ENCODE measurements at places on chromosomes 12 and 14.
A peak's percentile ranks its signal among the peaks of the same experiment; 100 is the strongest.

DNA sequence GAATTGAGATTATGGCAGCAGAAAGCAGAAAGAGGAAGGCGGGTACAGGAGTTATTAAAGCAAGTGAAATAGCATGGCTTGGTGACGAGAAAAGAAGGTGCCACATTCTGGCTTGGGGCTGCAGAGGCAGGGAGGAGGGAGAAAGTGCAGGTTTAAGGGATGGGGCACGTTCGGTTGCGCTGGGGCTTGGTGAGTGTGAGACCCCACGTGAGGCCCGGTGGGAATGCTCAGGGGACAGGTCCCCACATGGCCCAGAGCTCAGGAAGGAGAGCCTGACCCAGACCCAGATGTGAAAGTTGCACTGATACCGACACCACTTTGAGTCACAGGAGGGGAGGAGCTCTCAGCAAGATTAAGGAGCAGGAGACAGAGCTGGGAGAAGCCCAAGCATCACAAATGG, 187.1 kb downstream of the PIWIL1 start:
- no peak for ATAC-seq

- no peak for ATAC-seq
Observed at GRCh38 chr14:20143911-20144310, 5.3 kb downstream of the OR4N5 start.

DNA sequence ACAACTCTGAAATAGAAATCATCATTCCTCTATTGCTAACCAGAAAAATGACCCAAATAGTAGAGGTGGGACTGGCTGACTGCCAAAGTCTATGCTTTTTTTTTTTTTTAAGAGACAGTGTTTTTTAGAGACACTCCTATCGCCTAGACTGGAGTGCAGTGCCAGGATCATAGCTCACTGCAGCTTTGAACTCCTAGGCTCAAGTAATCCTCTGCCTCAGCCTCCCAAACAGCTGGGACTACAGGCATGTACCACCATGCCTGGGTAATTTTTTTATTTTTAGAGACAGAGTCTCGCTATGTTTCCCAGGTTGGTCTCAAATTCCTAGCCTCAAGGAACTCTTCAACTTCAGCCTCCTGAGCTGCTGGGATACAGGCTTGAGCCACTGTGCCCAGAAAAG, 19.2 kb downstream of the NR2C1 start:
- no peak for ATAC-seq

DNA sequence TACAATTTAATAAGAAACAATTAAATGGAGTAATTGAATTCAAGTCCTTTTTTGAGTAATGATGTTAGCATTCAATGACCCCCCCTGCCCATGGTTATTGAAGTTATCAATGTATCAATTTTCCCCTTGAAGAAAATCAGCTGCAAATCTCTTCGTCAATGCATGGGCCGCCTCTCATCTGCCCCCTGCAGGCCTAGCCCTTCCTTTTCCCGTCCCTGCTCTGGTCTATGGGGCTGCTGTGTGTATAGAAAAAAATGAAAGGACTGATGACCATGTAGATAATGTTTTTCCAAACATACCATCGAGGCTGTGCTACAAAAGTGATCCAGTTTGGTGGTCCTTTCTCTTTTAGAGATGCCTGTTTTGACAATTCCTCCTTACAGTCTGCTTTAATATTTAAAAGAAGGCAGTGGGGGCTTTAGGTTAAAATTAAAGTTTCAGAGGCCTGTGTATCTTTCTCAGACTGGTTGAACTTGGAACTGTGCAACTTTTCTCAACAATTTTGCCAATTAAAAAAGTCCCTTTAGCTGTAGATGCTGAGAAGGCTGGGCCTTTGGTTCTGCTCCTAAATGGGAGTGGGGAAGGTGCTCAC, 98.4 kb downstream of the APAF1 start:
- no peak for ATAC-seq

GRCh38 chr12:113119980-113120669, 15.4 kb downstream of the RASAL1 start:
- peak; percentile 98 for ATAC-seq

- no peak for ATAC-seq
Observed at GRCh38 chr14:49769581-49770211, 1.7 kb downstream of the KLHDC2 start.

DNA sequence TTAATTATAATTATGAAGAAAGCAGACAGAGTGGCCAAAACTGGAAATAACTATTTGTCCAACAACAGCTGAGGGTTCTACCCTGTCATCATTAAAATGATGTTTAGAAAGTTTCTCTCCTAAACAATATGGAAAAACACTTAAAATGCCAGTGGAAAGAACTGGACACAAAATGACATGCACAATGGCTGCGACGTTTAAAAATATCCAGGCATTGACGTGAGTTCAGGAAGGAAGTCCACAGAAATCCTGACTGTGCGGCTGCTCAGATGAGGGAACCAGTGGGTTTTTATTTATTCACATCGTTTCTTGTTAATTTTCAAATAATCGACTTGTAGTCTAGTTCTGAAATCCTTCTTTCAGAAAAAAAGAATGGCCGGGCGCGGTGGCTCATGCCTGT, 58.3 kb downstream of the CCNK start:
- no peak for ATAC-seq

DNA sequence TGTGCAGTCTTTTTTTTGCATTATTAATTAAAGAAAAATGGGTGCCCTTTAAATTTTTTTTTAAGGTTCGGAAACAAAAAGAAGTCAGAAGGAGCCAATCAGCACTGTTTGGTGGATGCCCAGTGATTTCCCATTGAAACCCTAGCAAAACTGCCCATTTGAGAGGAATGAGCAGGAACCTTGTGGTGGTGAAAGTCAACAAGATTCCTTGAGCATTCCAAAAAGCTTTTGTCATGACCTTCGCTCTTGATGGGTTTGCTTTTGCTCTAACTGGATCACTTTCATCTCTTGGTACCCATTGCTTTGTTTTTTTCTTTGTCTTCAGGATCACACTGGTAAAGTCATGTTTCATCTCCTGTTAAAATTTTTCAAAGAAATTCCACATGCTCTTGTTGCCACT, 54.1 kb downstream of the ADIPOR2 start:
- ATAC-seq, result no peak

- no peak for ATAC-seq
Observed at GRCh38 chr12:11853126-11853525, 203.7 kb downstream of the ETV6 start.

GRCh38 chr12:124979568-124979967, 9.4 kb downstream of the DHX37 start:
- ATAC-seq, result no peak

- ATAC-seq, result no peak
Observed at GRCh38 chr14:99809360-99809759, 16.1 kb downstream of the EML1 start.

GRCh38 chr12:124655048-124655697, 87.8 kb upstream of the NCOR2 start:
- ATAC-seq, result peak; percentile 93

DNA sequence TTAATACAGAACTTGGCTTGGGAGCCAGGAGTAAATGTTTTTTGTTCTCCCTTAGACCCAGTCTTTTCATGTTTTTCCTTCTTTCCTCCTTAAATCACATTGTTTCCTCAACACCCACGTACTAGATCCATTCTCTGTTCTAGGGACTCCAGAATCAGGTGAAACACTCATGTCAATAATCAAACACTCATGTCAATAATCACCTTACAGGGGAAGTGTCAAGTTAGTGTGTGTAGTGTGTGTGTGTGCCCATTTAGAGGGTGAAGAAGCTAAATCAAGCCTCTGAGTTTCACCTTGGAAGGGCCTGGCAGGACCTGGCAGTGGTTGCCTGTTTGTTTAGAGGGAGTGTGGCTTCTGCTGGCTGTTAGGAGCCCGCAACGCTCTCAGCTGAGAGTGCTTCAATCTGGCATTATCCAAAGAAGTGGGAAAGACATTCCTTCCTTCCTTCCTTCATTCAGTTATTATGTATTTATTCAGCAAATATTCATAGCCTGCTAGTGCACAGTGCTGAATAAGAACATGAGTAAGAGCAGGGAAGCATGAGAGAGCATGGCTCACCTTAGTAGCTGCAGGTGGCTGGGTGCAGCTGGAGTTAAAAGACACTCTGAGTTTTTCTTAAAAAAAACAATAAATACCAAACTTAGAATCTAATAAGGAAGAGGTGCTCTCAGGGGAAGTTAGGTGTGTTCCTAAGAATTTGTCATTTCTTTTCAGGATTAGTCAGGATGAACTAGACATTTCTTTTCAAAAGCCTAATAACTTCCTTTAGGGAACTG, 17.6 kb upstream of the EID3 start:
- no peak for ATAC-seq

- no peak for ATAC-seq
Observed at GRCh38 chr12:107435520-107435919, 250.1 kb upstream of the PWP1 start.

- ATAC-seq, result no peak
Observed at GRCh38 chr12:84272324-84272723, 640.3 kb downstream of the SLC6A15 start.

DNA sequence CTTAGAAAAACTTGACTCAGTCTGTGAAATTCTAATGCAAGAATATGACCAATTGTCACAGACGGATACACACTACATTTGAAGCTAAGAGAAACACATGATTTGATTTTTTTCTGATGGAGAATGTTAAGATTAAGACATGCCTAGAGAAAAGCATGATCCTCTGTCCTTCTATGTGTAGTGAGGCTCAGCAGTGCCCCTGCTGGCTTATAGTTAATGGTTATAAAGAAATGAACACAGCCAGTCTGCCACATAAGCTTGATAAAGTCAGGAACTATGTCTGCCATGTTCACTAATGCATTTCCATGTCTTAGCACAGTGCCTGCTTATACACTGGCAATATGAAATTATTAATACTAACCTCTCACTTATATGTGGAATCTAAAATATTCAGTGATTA, 168.1 kb upstream of the DAAM1 start:
- peak; percentile 42 for ATAC-seq

GRCh38 chr14:104350463-104351185, 212.2 kb downstream of the KIF26A start:
- ATAC-seq, result no peak

GRCh38 chr12:69545081-69545480, 40.2 kb upstream of the CCT2 start:
- no peak for ATAC-seq

GRCh38 chr12:100393200-100393599, 36.3 kb downstream of the SLC17A8 start:
- ATAC-seq, result no peak

- no peak for ATAC-seq
Observed at GRCh38 chr12:28869197-28869596, 279.9 kb upstream of the FAR2 start.

GRCh38 chr12:125696054-125696453, 630.8 kb downstream of the AACS start:
- ATAC-seq, result no peak

DNA sequence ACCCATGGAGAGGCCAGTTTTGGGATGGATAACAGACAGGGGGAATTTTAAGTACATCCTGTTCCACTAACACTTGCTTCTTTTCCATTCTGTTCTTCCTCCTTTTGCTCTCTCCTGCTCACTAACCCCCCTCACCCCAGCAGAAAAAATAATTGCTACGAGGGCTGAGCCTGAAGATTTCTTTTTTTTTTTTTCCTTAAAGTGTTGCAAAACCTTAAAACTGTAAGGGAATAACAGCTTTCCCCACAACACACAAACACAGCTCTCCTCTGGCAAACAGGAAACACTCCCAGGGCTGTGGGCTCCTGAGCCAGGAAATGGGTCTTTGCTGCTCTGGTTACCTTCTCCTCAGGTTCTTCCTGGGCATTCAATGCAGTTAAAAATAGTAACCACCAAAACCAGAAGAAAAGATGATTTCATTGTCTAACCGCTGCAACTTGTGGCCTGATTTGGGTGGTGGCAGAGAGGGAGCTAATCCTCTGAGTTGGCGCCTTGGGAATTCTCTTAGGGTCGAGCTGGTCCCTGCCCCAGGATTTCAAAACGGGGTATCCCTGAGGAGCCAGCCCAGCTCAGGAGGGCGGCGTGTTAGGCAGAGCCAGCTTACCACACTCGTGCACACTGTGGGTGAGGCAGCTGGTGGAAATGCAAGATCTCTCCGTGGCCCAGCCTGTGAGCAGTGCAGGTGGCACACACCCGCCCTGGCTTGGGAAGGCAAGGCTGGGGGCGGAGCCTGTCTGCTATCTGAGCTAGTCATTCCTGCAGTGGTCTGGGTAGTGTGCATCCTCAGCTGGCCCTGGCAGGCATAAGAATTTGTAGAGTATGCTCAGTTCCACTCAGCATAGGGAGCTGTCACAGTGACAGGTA, 17.1 kb upstream of the EMP1 start:
- peak; percentile 98 for ATAC-seq

DNA sequence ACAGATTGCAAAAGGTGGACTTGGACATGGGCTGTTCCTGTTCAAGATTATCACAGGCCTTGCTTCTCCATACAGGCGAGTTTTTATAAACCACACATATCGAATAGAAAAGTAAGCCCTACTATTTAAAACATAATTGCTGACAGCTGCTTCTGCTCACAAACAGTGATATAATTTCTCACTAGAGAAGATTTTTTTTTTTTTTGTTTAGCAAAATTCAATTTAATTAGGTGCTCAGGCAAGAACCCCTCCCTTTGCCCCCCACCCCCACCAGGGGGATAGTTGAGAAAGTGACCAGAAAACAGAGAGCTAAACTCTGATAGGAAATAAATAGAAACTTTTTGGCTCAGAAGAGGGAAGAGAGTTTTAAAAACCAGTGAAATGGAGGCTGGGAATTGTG, 132.8 kb upstream of the CRY1 start:
- ATAC-seq, result no peak

DNA sequence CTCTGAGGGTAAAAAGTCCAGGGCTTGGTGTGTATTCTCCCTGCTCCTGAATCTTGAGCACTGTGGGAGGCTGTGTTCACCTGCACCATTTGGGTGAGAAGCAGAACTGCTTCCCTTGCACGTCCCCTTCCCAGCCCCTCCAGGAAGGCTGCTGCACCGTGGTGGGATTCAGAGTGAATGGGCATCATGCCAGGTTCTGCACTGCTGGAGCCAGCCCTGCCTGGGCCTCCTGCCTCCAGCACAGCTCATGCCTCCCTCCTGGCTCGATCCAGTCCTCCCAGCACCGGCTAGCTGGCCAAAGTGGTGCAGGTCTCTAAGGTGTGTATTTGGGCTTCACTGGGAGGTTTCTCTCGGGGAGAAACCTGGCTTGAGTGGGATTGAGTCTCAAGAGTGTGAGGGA, 54.9 kb downstream of the ANKRD9 start:
- no peak for ATAC-seq

DNA sequence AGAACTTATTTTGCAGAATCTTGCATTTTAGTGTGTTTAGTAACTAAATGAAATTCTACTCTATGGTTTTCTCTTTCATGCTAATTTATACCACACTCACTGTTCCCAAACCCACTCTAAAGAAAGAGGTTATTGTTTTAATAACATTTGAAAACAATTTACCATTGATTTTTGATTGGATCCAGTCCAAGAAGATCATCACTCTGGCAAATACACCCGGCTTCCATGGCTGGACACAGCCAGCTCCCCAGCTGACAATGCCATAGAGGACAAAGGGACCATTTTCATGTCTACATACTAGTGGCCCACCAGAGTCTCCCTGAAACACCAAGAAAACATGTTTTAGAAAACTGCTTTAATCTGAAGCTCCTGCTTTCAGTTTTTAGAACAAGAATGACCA, 42.4 kb downstream of the OVCH1 start:
- ATAC-seq, result no peak

DNA sequence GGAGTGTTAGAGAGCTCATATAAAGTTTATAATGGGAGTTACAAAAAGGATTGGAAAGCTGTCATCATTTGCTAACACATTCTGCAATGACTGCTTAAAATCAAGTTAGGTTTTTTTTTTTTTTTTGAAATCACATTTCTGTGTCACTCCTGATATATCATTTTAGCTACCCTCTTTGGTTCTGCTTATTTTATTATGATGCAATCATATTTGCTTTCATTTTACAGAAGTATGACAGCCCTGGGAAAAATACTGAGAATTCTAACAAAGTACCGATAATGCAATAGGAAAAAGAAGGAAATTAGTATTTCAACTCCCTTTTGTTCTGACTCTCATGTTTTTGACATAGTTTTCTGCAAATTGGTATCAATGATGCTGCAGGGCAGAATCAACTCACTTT, 71.6 kb upstream of the MDGA2 start:
- no peak for ATAC-seq
